ENCODE measurements at places on chromosomes 16 and 17.

DNA sequence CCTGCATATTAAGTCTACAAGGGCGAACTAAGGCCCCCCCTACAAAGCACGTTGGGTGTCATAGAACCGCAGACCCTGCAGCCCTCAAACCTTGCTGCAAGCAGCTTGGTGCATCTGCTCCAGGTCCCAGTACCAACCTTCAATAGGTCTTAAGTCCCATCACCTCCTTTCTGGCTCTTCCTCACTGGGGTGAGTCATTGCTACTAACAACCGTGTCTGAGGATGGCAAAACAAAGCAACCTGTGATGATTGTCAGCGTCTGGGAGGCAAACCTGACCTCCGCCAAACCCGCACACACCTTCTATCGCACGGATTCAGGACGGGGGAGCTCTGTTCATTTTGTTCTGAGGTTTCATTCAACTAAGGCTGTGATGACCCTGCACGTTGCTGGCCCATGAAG is 138.9 kb downstream of the SLC39A11 start:
- H3K4me1 ChIP-seq, result no peaks in the 10 kb centered on the region
- H3K27ac ChIP-seq, result no peak overlapping the region
- H3K4me3 ChIP-seq, result no peak overlapping the region
- DNase-seq, result no peak
- no peaks in the 10 kb centered on the region for H3K27me3 ChIP-seq

DNA sequence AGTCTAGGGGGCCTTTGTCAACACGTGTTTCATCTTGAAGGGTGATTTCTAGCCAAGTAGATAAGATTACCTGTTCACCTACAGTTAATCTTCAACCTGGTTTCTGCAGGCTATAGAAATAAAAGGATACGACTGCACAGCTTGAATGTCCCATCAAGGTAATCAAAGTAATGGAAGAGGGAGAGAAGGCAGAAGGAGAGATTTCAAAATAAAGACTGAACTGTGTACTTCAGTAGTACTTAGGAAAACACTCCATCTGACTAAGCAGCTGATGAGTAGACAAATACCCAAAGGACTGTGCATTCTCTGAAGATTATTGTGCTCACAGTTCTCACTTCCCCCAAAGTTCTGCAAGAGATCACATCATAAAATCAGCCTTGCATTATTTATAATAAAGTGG is 5.8 kb upstream of the RFFL start:
- DNase-seq, result no peak
- no peaks in the 10 kb centered on the region for H3K27me3 ChIP-seq
- no peak overlapping the region for H3K4me3 ChIP-seq
- H3K4me1 ChIP-seq, result no peaks in the 10 kb centered on the region
- H3K36me3 ChIP-seq, result no peaks in the 10 kb centered on the region

GRCh38 chr17:6487251-6488007 is 43.2 kb downstream of the PIMREG start:
- no peaks in the 10 kb centered on the region for H3K36me3 ChIP-seq
- no peak overlapping the region for H3K4me3 ChIP-seq
- H3K27ac ChIP-seq, result no peak overlapping the region
- no peak for DNase-seq

- no peaks in the 10 kb centered on the region for H3K4me1 ChIP-seq
- H3K36me3 ChIP-seq, result no peaks in the 10 kb centered on the region
- no peak for DNase-seq
- H3K27me3 ChIP-seq, result no peaks in the 10 kb centered on the region
These were observed 431 bp downstream of the DYNC1LI2 start for GRCh38 chr16:66751053-66751302.

DNA sequence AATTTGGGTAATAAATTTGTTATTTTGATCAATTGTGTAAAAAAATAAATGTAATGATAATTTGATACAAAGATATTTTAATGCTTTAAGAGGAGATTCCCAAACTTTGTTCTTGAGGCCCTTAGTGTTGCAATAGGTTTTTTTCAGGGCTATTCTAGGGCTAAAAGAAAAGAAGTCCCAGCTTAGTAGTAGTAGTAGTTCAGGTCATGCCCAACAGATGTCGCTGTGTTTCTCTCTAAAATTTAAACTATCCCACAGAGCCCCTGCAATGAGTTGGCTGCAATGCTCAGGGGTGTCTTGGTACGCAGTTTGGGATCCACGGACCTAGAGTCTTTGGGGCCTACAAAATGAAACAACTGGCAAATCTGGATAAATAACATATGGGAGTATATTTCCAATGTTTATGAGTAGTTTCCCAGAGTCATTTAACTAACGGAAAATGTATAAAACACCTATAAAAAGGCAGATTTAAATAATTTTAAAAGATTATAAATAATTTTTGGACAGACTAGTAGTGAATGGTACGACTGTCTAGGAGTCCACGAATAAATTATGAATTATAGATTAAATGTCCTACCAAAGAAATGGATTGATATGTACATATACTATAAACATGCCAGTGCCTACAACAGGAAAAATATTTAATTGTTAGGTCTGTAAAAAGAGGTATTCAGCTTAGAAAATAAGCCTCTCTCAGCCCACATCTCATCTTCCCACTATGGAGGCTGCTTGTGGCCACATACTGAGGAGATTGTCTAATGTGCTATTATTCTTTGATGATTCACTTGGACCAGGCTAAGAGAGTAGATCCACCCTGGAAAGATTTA is 228.5 kb upstream of the PMFBP1 start:
- H3K4me1 ChIP-seq, result no peaks in the 10 kb centered on the region
- DNase-seq, result no peak
- H3K27ac ChIP-seq, result no peak overlapping the region
- H3K36me3 ChIP-seq, result no peaks in the 10 kb centered on the region
- no peaks in the 10 kb centered on the region for H3K27me3 ChIP-seq

DNA sequence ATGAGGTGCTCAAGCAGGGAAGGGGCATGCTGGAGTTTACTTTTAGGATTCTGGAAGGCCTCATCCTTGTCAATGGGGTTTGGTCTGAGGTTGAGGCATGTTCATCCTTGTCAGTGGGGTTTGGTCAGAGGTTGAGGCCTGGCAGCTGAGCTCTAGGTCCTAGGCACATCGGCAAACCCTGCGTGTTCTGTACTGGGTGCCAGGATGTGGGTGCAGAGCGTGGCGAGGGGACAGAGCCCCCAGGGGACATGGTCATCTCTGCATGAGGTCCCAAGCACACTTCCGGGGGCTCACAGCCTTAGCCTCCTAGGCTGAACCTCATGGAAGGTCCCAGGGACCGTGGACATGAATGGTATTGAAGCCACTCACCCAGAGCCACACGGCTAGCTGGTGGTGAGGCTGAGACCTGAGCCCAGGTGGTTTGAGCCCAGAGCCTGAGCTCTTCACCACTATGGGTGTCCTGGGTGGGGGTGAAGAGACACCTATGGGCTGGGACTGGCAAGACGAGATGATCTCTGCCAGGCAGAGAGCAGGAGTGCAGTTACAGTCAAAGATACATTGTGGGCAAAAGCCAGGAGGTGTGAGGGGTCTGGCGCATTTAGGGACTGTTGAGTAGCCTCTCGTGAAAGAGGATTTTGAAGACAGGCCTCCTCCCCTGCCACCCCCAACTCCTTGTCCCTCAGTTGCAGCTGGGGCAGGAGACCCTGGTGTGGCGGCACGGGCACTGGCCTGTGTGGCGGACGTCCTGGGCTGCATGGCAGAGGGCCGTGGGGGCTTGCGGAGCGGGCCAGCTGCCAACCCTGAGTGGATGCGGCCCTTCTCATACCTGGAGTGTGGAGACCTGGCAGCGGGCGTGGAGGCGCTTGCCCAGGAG is 19.3 kb downstream of the FCSK start:
- no peaks in the 10 kb centered on the region for H3K4me1 ChIP-seq
- H3K27me3 ChIP-seq, result no peaks in the 10 kb centered on the region
- H3K4me3 ChIP-seq, result no peak overlapping the region
- no peak overlapping the region for H3K27ac ChIP-seq
- peaks cover 52% of the 10 kb centered on the region for H3K36me3 ChIP-seq
- DNase-seq, result no peak

DNA sequence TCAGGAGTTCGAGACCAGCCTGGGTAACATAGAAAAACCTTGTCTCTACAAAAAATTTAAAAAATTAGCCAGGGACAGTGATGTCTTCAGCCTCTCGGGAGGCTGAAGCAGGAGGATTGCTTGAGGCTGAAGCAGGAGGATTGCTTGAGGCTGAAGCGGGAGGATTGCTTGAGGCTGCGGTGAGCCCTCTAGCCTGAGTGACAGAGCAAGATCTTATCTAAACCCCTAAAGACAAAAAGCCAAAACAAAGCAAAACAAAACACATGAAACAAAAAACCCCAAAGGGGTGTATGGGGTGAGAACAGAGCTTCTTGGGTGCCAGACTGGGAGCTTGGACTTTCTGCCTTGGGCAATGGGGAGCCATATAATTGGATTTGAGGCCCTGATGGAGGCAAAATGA is 2.6 kb downstream of the SPNS3 start:
- no peaks in the 10 kb centered on the region for H3K36me3 ChIP-seq
- no peak overlapping the region for H3K4me3 ChIP-seq
- DNase-seq, result no peak
- H3K27ac ChIP-seq, result no peak overlapping the region
- H3K4me1 ChIP-seq, result peaks cover 7% of the 10 kb centered on the region

DNA sequence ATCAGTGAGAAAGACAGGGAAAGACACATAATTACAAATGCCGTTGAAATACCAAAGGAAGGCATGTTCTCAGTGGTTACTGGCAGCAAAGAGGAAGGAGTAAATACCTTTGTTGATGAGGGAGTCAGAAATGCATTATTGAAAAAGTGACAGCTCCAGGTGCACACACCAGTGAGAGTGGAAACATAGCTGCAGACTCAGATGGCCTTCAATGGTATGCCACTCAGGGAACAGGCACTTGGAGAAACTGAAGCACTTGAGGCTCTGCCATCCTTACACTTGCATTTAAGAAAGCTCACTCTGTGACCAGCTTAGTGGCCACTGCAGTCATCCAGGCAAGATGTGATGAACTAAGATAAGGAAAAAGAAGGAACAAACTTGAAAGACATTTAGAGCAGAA is 29.9 kb downstream of the NOG start:
- H3K27me3 ChIP-seq, result no peaks in the 10 kb centered on the region
- H3K4me3 ChIP-seq, result no peak overlapping the region
- no peak for DNase-seq
- H3K36me3 ChIP-seq, result no peaks in the 10 kb centered on the region
- no peak overlapping the region for H3K27ac ChIP-seq

DNA sequence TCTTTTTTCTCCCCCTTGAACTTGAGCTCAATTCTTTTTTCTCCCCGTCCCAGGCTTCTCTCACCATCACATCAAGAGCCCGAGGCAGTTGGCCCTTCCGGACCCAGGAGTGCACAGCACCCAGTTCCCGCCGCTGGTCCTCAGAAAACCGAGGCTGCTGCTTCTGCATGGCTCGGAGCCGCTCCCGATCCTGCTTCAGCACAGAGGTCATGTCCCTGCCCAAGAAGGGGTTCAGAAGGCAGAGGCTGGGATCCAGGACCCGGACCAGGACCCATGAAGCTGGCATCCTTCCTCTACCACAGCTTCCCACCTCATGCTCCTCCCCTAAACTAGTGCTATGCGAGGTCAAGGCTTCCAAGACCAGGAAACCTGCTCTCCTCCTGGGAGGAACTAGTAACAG is 10.5 kb downstream of the PER1 start:
- no peaks in the 10 kb centered on the region for H3K27me3 ChIP-seq

GRCh38 chr17:17533901-17534441 is 37.8 kb upstream of the RASD1 start:
- H3K27ac ChIP-seq, result no peak overlapping the region
- H3K36me3 ChIP-seq, result no peaks in the 10 kb centered on the region
- H3K4me1 ChIP-seq, result no peaks in the 10 kb centered on the region
- H3K27me3 ChIP-seq, result no peaks in the 10 kb centered on the region
- no peak overlapping the region for H3K4me3 ChIP-seq
